Hepatocyte (in vitro differentiated cells): ENCODE measurements at places on chromosomes 4 and X.

DNA sequence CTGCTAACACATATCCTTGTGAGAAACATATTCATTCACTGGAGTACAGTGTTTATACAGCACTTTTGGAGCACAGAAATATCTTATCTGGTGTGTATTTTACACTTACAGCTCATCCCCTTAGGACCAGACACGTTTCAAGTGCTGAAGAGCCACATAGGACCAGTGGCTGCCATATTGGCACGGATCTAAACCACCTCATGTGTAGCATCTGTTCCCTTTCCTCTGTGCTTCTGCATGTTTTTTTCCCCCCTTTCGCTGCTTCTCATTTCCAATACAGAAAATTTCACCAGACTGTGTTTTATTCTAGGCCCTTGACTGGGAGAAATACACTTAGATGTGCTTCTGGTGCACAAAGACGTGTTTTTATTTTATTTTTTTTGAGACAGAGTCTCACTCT lies 69.7 kb upstream of the RBMX start:
- no peaks in the 10 kb centered on the region for H3K36me3 ChIP-seq
- H3K4me1 ChIP-seq = no peaks in the 10 kb centered on the region
- no peak overlapping the region for H3K4me3 ChIP-seq
- no peak for DNase-seq

GRCh38 chr4:153207567-153207966 lies 3.3 kb downstream of the TRIM2 start:
- H3K27ac ChIP-seq = peak overlapping the region; percentile 97
- peaks cover 25% of the 10 kb centered on the region for H3K4me1 ChIP-seq
- DNase-seq = peak; percentile 67
- H3K4me3 ChIP-seq = no peak overlapping the region

DNA sequence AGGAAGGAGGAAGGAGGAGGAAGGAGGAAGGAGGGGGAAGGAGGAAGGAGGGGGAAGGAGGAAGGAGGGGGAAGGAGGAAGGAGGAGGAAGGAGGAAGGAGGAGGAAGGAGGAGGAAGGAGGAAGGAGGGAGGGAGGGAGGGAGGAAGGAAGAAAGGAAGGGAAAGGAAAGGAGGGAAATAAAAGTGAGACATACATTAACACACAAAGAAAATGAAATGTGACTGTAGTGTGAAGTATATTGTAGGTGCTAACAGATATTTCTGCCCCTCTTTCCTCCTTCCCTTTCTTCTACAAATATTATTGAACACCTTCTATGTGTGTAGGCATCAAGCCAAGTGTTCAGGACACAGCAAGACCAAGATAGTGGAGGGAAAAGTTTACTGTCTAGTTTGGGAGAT lies 26.4 kb upstream of the PROM1 start:
- H3K4me3 ChIP-seq = no peak overlapping the region
- H3K4me1 ChIP-seq = no peaks in the 10 kb centered on the region
- no peak for DNase-seq

DNA sequence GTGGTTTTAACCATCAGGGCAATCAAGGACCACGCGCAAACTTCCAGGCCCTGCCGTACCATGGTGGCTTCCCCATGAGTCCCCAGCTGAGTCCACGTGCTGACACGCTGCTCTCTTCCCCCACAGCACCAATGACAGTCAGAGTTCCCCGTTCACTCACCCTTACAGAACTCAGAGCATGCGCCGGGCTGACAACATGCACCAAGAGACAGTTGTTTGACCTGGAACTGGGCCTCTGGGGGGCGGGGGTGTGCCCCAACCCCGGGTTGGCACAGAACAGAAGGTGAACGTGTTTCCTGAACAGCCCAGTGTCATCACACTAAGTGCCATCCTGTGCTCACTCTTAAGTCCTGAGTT lies 29.4 kb downstream of the IRF2 start:
- DNase-seq = no peak
- H3K27me3 ChIP-seq = no peaks in the 10 kb centered on the region
- H3K36me3 ChIP-seq = no peaks in the 10 kb centered on the region

- H3K36me3 ChIP-seq = no peaks in the 10 kb centered on the region
- no peak for DNase-seq
- no peak overlapping the region for H3K27ac ChIP-seq
- H3K4me1 ChIP-seq = no peaks in the 10 kb centered on the region
- H3K4me3 ChIP-seq = no peak overlapping the region
- H3K27me3 ChIP-seq = no peaks in the 10 kb centered on the region
Observed at GRCh38 chr4:130143656-130144055, 1047.7 kb downstream of the C4orf33 start.

DNA sequence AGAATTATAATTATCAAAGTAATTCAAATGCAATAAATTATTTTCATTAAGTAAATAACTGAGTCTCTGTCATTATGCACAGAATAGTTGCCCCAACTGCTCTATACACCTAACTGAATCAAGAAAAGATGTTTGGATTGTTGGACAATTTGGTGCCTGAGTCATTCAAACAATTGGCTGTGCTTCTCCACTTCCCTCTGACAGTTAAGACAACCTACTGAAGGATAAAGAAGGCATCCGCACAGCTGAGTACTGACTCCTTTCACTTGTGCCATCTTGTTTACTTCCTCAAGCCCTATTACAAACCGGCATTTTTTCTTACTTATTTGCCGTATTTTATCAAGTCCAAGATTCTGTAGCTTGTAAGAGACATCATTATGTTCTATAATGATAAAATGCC lies 110.6 kb upstream of the C1QTNF7 start:
- H3K27me3 ChIP-seq = no peaks in the 10 kb centered on the region
- H3K4me3 ChIP-seq = no peak overlapping the region
- H3K27ac ChIP-seq = no peak overlapping the region
- DNase-seq = no peak

DNA sequence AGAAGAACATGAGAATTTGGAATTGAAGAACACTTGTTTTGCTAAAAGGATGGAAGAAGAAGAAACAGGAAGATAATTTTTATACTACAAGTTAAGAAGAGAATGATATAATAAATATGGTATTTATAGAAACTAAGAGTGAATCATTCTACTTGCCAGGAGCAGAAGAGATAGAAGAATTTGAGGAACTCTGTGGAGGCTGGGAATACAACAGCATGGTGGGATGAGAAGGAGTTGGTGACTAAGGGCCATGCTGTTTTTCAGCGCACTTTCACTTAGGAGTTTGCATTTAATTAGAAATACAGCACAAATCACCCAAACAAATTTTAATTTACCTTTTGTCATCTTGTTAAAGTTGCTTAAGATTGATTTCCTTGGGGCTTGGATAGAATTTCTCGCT lies 20.5 kb downstream of the HADH start:
- no peaks in the 10 kb centered on the region for H3K27me3 ChIP-seq
- H3K36me3 ChIP-seq = no peaks in the 10 kb centered on the region
- no peak overlapping the region for H3K4me3 ChIP-seq

GRCh38 chr4:170001011-170001744 lies 25.0 kb downstream of the MFAP3L start:
- no peaks in the 10 kb centered on the region for H3K36me3 ChIP-seq
- no peaks in the 10 kb centered on the region for H3K4me1 ChIP-seq
- no peak overlapping the region for H3K27ac ChIP-seq
- H3K4me3 ChIP-seq = no peak overlapping the region

DNA sequence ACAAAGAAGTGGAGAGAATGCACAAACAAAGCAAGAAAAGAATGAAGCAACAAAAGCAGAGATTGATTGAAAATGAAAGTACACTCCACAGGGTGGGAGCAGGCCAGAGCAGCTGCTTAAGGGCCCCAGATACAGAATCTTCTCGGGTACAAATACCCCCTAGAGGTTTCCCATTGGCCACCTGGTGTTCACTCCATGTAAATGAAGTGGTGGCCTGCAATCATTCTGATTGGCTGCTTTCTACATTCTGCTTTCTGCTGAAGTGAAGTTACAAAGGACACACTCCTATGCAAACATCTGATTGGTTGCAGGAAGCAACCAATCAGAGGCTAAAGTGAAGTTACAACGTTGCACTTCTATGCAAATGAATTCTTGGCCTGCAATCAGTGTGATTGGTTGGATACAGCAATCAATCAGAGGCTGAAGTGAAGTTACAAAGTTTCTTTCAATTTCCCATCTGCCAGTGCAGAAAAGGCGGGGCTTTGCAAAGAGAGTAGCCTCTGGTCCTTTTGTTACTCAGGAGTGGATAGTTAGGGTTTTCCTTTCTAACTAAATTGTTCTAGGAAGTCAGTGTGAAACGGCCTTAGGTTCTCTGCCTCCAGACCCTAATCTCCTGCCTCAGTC lies 19.0 kb upstream of the GPC4 start:
- no peaks in the 10 kb centered on the region for H3K4me1 ChIP-seq
- no peak overlapping the region for H3K27ac ChIP-seq
- DNase-seq = no peak
- H3K27me3 ChIP-seq = no peaks in the 10 kb centered on the region
- H3K36me3 ChIP-seq = no peaks in the 10 kb centered on the region
- H3K4me3 ChIP-seq = no peak overlapping the region

GRCh38 chrX:122972604-122973003 lies 211.5 kb upstream of the GRIA3 start:
- no peaks in the 10 kb centered on the region for H3K27me3 ChIP-seq
- no peak overlapping the region for H3K4me3 ChIP-seq
- no peaks in the 10 kb centered on the region for H3K36me3 ChIP-seq
